ENCODE measurements at places on chromosomes 7 and 10.

DNA sequence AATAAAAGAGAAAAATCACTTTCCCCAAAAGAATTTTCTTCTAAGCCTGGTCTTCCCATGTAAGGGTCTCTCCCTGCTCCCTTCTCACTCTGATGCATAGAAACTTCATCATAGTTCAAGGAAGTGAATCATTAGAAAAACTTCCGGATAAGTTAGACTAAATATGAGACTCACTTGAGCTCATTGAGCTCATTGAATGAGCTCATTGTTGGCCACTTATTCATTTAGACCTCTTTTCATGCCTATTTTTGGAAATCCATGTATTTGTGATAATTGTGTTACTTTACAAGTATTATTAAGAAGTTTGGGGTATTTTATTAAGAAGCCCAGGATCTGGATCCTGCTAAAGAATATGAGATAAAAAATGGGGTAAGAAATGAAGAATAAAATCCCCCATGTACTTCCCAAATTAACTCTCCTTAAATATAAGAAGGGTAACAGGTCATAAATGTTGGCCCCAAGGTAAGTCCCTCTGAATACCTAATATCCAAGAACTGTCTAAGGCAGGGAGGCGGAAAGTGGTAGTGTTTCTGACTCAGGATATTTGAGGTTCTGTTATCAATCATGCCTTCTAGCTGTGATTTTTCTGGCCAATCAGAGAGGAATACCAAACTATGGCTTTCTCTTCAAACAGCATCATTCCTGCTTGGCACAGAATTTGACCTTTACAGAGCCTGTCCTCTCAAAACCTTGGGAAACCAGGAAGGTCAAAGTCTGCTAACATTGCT is 236.5 kb upstream of the PTN start:
- no peak for DNase-seq

DNA sequence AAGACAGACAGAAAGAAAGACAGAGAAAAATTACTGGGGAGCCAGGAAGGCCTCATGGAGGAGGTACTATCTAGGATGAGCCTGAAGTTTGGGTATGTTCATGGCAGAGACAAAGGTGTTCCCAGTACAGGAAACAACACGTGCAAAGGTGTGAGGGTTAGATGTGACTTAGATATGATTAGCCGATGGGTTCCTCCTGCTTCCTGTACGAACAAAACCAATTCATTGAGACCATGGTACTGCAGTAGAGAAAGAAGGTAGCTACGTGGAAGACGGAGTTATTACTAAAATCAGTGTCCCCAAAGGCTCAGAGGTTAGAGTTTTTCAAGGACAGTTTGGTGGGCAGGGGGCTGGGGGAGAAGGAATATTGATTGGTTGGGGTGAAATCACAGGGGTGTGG is 55.2 kb upstream of the CHST3 start:
- DNase-seq: no peak

- DNase-seq: no peak
These were observed 14.0 kb downstream of the IMPDH1 start for GRCh38 chr7:128395748-128396147.

GRCh38 chr7:95688931-95689495 is 83.3 kb upstream of the DYNC1I1 start:
- no peak for DNase-seq

DNA sequence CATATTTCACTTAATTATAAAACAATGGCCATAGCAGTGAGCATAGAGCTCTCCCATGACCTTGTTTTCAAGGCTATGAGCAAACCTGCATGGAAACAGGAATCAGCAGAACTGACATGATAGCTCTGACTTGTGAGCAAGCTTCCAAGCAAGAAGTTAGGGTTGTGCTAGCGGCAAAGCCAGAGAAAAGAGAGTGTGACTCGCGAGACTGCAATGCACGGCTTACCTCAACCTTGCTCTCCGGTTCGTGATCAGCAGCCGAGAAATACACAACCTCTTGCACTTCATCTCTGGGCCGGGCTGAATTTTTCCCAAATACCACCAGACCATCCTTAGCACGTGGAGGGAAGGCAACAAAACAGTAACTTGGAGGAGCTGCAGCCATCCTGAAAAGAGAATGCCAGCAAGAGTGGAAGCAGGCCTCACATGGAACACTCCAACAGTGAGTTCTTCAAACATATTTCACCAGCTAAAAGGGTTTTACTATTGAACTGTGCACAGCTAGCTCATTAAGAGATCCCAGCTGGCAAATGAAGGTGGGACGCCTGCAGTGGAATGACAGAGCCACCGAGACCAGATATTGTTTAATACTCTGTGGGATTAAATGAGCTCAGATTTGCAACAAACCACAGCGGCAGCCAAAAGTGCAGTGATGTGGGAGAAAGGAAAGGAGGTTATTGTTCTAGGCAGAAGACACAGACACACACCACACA is 20.8 kb downstream of the SCRN1 start:
- DNase-seq: no peak

GRCh38 chr10:99236627-99237309 is 1.1 kb upstream of the HPSE2 start:
- no peak for DNase-seq

GRCh38 chr10:111319866-111320265 is 243.0 kb downstream of the ADRA2A start:
- no peak for DNase-seq

GRCh38 chr10:26440088-26440470 is 1.9 kb downstream of the APBB1IP start:
- no peak for DNase-seq

DNA sequence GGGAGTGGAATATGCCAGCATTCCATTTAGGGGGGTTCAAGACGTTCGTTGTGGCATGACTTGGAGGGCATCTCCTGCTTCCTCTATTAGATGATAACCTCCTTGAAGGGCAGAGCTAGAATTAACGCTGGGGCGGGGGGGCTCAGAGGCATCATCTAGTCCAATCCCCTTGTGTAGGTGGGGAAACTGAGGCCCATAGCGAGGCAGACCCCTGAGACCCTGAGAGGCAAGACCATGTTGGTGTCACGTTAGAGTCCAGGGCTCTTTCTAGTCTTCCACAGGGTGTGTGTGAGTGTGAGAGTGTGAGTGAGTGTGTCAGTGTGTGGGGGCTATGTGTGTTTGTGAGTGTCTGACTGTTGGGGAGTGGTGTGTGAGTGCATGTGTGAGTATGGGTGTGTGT is 29.3 kb upstream of the NUB1 start:
- DNase-seq: no peak

DNA sequence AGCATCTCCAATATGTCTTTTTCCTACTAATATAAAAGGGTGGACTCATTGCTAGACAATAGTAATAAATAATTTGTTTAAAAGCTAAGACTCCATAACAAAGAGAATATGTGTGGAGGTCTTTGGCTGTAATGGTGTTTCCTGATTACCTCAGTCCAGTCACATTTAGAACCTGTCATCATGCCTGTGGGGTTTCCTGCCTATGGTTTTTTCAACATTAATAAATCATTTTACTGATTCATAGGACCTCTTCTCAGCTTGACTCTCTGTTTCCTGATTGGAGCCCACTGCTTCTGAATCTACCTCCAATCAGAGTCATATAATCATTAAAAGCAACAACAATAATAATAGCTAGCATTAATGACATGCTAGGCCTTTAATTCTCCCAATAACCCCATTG is 52.4 kb upstream of the GNAI1 start:
- DNase-seq: no peak

DNA sequence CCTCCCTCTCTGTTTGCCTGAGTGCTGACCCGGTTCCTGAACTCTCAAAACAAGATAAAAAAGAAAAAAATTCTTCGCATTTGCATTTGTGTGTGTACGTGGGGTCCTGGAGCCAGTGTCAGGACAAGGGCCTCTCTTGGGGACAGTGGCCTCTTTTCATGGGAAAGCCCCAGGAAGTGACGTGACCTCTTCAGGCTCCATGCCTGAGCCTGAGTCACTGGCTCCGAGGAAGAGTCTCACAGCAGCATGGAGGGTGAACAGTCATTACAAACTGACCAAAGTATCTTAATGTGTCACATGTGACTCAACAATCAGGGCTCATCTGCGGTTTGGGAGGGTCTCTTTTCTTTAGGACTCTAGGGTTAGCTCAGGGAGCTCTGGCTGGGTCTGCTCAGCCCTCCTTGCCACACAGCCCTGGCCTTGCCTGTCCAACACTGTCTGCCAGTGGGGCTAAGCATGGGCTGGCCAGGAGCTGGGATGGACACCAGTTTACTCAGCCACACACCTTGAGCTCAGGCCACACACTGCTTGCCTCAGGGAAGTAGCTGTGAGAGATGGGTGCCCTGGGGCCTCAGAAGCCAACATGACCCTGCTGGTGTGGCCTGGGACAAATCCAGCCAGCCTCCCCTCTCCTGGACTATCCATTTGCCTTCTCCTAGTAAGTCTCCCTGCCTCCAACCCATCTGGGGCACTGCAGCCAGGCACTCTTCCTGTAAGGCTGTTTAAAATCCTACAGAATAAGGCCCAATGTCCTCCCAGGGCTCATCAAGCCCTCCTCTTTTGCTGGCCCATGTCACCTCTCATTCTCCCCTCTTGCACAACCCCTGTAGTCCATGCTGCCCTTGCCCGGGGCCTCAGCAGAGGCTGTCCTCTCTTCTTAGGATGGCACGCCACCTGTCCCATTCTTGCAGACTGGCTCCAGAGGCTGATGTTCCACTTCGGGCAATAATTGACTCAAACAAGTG is 10.5 kb downstream of the TMEM273 start:
- DNase-seq: no peak

DNA sequence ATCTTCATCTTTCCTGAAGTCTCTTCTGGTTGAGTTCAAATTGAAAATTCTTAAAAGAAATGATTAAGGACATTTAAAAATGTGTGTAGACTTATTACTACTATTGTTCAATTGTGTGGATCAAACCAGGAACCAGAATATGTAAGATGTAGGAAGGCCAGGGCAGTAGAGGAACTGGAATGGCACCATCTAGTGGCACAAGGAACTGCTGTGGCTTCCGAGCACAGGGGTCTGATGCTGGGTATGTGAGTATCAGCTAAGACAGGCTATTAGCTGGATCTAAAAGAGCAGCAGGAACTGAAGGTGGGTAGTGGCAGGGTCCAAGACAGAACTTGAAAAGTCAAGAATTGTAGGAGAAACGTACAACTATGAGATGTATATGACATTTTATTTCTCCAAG is 247.3 kb downstream of the SEMA3A start:
- DNase-seq: no peak

- DNase-seq: no peak
These were observed 945 bp downstream of the ADO start for GRCh38 chr10:62805231-62806099.

DNA sequence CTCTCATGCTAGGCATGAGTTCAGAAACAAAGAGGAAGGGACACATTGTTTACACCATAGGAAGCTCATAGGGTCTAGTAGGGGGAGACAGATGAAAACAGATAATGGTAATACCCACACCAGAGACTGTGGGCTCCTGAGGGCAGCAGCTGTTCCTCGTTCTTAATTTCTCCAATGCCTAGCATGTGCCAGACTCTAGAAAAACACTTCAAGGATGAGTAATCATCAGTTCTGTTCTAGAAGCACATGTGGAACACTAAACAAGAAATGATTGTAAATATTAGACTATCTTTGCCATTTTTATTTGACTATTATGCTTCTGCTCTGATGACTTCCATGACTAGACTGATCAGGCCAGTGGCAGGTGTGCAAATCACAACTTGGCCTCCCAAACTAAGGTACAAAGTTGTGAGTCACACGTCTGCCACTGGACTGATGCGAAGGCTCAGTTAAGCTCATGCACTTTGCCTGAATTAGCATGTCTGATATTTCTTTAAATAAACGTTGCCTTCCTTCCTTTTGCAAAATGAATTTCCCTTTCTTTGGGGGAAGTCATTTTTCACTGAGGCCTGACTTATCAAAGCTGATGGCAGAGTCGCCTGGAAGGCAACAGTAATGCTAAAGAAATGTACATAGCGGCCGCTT is 89.2 kb upstream of the FGL2 start:
- no peak for DNase-seq

- no peak for DNase-seq
These were observed 284.7 kb downstream of the GPR37 start for GRCh38 chr7:124480821-124481290.

DNA sequence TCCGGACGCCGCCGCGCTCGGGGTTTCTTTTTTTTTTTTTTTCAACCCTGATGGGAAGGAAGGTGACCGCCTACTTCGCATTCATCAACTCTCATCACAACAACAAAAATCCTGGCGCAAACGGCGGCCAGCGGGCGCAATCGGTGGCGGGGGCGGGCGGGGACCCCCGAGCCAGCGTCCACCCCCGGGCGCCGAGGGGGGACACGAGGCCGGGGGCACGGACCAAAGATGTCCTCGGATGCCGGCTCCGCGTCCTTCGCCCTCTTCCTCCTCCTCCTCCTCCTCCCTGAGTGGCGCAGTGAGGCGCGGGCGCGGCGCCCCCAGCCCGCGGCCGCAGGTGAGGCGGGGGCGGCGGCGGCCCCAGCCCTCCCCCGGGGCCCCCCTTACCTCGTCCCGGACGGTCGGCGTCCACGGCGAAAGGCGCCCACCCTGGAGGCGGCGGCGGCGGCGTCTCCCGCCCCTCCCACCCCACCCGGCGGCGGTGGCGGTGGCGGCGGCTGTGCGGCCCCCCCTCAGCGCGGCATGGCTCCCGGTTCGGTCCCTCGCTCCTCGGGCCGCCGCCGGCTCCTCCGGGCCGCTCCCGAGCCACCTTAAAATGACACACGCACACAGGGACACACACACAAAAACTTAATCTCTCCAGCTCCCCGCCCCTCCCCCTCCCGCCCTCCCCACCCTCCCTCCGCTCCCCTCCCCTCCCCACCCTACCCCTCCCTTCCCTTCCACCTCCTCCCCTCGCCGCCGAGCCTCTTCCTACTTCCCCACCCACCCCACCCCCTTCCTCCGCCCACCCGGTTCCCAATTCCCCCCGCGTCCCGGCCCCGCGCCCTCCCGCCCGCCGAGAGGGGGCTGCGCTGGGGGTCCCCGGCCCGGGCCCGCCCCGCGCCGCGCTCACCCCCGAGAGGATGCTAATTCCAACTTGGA is at the start of gene CTBP2:
TSS of gene CTBP2 (minus strand) at position 632 of the 924 bp plus-strand sequence.
- DNase-seq: peak; percentile 13

- no peak for DNase-seq
These were observed 168.2 kb downstream of the SND1 start for GRCh38 chr7:127819975-127820731.

- no peak for DNase-seq
These were observed 58.8 kb downstream of the STEAP1B start for GRCh38 chr7:22441157-22441556.

GRCh38 chr10:120539076-120539475 is 82.0 kb downstream of the PLPP4 start:
- no peak for DNase-seq

DNA sequence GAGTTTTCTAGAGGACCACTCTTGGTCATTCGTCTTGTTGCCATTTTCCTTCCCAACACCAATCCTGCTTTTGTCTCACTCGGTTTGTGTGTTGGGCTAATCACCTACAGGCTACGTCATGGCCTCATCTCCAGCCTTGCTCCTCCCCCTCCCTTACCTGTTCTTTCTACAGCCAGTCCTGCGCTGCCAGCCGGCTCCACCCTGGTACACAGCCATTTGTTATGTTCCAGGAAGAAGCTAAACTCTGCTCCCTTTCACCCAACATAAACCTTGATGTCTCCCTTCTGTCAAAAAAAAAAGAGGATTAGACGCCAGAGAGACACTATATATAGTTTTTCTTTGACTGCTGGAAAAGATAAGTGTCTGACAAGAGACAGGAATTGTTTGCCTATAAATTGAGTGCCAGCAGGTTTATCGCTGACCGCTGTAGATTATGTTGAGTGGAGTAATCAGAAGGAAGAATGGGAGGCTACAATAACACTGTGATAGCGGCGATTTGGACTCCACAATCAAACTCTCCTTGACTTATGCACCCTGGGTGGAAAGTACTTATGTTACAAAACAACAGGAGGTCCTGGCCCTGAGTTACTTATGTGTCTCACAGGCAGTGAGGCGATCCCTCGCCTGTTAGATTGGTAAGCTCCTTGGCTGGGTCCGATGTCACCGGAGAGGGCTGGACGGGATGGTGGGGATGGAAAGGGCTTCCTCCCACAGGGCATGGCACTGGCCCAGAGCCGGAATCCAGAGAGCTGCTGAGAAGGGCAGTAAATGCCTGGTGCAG is 171.3 kb upstream of the BMPER start:
- no peak for DNase-seq

Measured in activated gamma-delta T cell (primary cell).